Femur (tissue), 1 donor: ENCODE measurements at places on chromosomes 5 and 9.

GRCh38 chr9:94644543-94644942 lies 5.2 kb upstream of the FBP1 start:
- peak; percentile 55 for DNase-seq

DNA sequence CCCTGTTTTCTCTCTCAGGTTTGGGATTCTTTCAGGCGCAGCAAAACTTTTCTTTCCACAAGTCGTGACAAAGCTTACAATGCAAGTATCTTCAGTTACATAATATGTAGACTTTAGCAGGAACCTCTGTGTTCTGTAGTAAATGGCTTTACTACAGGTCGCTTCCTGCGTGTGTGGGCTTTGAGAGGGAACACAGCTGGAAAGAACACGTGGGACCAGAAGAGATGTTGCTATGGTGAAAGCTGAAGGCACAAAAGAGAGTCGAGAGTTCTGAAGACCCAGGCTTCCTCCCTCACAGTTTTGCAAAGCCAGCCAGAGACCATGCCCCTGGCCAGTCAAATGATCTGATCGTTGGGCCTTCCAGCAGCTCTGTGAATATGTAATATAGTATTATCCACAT lies 4.0 kb downstream of the ANKRD55 start:
- no peak for DNase-seq

- no peak for DNase-seq
Measured at GRCh38 chr5:7877851-7878250, 8.9 kb downstream of the MTRR start.

DNA sequence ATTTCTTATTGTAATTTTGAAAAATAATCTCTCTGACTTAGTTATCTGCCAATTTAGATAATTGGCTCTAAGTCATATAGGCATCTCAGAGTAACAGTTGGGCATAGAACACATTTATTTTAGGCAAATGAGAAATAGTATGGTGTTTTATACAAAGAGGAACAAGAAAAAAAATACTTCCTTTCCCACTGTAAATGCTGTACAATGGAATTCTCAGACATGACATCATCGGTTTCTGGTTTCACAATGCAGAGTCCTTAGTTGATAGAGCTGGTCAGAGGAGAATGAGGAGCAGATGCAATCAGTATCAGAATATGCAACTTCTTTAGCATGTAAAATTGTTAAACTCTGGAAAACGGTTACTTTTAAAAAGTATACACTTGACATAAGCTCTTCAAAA lies 49.4 kb downstream of the PLK2 start:
- no peak for DNase-seq

GRCh38 chr9:136405481-136405880 lies 4.9 kb downstream of the ENTR1 start:
- no peak for DNase-seq

- DNase-seq, result peak; percentile 24
Measured at GRCh38 chr5:43432486-43433375, 20.5 kb upstream of the CCL28 start.

DNA sequence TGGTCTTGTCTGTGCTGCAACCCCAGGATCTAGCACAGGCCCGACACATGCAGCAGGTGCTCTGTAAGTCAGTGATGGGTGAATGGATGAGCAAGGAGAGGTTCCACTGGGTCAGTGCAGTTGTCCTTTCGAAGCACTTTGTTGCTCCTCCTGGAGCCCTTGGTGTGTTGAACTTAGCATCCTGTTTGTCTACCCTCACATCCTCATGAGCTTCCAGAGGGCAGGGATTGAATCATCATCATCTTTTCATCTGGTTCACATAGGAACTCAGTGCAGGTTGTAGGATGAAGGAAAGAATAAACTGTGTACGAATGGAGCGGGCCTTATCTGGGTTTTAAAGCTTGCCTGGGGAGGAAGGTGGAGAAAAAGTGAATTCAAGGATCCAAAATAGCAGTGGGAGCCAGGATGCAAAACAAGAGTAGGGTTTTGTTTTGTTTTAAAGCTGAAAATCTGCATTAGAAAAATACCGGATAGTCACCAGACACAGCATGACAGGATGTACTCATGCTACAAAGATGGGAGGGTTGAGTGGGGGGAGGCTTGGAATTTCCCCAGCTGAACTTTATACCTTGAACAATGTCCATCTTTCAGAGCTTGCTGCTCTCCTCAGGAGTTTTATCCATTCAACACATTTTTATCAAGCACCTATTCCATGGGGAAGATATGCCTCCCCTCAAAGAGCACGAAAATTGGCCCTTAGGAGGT lies 55.8 kb downstream of the PTTG1 start:
- no peak for DNase-seq
